ENCODE measurements at places on chromosomes 12 and 14.

DNA sequence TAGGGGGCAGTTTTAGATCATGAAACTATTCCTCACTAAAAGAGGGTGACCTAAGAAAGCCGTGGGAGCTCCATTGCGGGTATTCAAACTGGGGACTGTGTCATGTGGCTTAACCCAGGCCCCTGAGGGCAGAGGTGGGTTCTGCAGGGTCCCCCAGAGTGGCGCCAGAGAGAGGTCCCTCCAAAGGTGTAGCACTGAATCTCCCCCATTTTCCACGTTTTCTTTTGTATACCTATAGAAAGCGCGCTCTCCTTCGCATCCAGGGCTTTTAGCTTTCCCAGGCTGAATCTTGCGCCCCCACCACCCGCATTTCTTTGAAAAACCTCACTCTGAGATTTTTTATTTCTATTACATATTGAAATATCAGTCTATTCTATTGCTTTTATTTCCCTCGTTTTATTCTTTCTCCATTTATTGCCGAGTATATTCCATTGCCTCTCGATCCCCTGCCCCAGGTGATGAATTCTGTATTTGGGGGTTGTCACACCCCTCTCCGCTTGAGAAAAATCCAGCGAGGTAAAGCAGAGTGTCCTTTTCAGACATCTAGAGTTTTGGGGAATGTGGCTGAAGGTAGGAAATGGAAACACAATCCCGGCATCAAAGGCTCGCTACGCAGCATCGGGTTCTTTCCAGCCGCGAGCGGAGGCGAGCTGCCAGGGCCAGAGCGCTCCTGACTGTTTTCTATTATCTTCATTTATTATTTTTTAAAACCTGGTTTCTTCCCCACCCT, 870 bp upstream of the HOXC13 start:
- no peak for DNase-seq

DNA sequence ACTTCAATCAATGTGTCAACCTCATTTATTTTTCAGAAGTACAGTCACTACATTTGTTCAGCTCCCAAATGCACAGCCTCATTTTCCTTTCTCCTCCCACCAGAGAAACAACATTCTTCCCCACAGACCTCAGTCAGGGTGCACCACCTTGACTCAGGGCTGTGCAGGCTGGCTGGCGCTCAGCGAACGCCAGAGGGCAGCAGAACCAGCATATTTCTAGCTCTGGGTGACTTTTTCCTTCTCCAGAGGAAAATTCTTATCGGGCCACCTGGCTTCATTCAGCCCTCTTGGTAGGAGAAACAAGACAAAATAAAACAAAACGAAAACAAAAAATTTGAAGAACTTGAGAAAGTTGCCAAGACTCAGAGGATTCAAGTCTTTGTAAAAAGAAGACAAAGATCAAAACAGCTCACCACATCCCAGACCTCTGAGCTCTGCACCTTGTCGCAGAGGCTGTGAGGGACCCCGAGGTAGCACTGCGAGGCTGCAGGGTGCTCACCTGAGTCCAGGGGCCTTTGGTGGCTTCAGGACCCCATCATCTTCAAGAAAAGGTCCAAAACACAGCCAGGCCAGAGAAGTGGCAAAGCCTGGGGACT, 33.7 kb downstream of the PAH start:
- DNase-seq: peak; percentile 32

- no peak for DNase-seq
These were observed 55.4 kb downstream of the ASCL1 start for GRCh38 chr12:103012884-103013283.

- DNase-seq: no peak
These were observed 245.3 kb downstream of the ZFP36L1 start for GRCh38 chr14:68547305-68548193.

GRCh38 chr12:51108136-51108535, 24.7 kb upstream of the CSRNP2 start:
- no peak for DNase-seq

DNA sequence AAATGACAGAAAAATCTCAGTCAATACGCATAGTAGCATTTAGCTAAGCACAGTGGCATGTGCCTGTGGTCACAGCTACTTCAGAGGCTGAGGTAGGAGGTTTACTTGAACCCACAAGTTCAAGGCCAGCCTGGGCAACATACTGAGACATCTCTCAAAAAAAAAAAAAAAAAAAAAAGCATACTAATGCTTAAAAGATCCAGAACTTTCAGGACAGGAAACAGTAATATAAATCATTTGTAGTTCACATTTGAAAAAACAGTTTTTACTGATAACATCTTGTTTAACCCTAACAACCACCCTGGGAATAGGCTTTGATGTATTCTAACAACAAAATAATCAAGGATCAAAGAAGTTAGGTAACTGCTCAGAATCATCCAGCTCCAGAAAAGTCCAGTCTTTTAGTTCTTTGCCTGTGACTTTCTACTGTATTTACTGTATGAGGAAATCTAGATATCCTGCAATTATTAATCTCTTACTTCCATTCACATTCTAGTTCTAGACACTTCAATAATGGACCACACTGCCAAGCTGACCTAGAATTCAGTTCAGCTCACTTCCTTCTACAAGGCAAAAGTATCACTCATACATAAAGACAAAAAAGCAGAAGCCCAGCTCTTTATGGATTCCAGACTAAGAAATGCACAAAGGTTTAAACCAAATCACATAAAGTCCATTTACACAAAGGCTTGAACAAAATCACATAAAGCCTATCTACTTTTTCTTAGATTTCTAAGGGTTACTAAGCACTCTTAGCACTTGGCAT, 28.5 kb downstream of the PAWR start:
- DNase-seq: no peak

DNA sequence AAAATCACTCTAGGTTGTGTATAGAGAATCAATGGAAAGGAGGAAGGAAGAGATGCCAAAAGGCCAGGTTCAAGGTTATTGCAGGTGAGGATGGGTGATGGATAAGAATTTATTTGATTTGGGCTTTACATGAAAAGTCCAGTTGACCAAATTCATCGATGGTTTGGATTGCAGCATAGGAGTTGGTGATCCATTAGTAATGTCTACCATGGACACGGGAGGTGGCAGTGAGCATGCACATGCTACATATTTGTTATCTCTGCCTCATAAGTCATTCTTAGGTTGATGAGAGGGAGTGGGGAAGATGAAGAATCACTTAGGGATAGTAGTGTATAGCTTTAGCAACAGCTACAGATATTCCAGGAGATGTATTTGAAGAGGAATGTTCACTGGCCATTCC, 211.4 kb downstream of the PHETA1 start:
- no peak for DNase-seq

DNA sequence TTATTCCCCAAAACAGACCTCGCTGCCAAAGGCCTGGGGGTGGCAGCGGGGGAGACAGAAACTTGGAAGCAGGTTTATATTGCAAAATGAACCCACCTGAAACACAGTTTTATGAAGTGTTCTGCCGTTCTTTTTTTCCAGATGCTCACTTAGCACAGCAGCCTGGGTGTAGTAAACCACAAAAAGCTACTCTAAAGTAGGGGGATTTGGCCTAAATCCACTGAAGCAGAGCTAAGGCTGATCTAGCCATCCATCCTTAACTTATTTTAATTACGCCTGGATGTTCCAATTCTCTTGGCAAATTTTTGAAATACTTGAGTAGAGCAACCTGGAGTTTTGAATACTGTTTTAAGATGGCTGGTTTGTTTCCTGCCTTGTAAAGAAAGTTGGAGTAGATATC, 121.2 kb downstream of the GPR135 start:
- no peak for DNase-seq

DNA sequence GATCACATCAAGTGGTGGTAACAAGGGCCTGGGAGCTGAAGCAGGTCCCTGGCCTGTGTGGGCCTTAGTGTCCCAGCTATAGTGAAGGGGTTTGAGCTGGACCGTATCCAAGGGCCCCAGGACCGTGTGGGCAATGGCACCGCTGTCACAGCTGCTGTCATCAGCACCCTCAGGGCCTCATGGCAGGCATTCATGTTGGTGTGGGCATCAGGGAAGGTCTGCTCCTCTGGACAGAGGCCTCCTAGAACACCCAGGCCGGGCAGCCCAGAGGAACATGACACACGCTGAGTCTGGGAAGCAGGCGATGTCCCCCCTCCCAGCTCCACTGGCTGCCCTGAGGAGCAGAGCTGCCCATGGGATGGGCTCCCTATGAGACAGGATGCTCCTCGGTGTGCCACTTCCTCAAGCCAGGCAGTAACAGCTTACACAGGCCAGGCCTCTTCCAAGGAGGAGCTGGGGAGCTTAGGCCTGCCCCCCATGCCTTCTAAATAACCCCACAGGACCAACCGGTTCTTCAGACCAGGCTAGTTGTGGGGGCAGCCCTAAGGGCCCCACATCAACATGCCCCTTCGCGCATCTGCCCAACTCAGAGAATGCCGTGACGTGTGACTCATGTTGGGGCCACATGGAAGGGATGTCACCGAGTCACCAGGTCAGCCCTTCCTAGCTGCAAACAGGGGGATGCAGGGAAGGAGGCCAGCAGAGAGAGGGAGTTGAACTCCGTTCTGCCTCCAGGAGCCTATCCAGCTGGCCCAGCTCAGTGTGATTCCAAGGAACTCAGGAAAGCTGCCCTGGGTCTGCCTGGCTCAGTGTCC, 80.4 kb downstream of the PITPNM2 start:
- DNase-seq: no peak

DNA sequence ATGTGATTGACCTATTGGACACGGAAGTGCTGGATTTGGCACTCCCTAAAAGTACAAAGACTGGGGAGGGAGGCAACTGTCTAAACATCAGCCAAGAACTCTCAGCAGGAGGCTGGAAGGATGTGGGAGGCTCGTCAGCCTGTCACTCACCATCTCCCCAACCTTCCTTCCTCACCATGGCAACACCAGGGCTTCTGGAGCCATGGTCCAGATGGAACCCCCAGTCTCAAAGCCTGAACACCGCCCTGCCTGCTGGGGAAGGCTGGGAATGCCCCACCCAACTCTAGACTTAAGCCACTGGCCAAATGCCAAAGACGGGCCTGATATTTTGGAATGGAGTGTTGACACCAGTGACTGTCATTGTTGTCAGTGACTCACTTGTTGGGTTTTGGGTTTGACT, 55.3 kb downstream of the GALNT16 start:
- no peak for DNase-seq

GRCh38 chr14:48430805-48431204, 755.4 kb upstream of the MDGA2 start:
- no peak for DNase-seq

GRCh38 chr14:100567009-100567876, 20.0 kb downstream of the BEGAIN start:
- DNase-seq: no peak

DNA sequence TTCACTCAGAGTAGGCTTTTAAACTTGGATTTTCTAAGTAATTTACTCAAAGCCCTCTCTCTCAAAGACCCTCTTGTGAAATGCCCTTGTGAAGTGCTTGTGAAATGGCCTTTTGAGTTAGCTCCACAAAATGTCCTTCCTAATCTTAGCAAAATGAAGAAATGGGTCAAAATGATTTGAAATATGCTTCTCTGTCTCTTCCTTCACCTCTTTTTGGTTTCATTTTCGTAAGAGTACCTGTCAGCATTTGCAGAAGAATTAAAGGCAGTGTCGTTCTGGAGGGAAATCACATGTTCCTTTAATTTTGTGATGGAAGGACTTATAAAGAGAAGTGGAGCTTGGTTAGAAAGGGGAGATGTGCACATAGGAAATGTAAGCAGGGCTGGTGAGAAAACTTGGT, 93.7 kb downstream of the HMGA2 start:
- no peak for DNase-seq

- DNase-seq: no peak
These were observed 341.2 kb downstream of the NPAS3 start for GRCh38 chr14:33279865-33280264.

- DNase-seq: no peak
These were observed 247.3 kb upstream of the FKBP4 start for GRCh38 chr12:2547273-2548044.

DNA sequence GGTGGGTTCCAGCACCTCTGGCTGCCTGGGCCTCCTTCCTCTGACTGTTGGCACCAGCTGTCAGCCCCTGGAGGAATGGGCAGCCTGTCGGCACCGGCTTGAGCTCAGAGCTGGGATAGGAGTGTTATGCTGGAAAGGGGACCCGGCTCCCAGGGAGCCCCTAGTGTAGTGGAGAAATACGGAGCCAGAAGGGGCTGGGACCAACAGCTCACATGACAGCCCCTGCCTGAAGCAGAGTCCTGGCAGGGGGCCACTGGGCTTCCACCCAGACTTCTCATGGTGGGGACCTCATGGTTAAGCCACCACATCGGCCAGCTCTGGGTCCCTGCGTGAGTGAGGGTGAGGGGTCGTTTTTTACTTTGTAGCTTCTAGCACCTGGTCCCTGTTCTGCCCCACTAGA, 174.5 kb downstream of the TSPAN9 start:
- DNase-seq: no peak

- no peak for DNase-seq
These were observed 41.1 kb downstream of the GLRX5 start for GRCh38 chr14:95575840-95576473.

- DNase-seq: no peak
These were observed 186.0 kb upstream of the HMGA2 start for GRCh38 chr12:65638324-65638723.

DNA sequence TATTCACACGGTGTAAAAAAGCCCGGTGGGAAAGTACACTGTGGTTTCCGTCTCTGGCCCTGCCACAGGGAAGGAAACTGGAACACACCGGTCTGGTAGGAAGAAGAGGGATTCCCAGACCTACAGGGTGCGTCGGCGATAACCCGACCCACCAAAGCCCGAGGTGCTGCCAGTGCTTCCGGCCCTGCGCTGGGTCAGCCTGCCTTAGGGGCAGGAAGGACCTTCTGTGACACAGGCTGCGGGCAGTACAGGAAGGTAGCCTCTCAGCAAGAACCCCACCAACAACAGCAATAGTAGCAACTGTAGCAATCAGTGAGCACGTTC, 169.5 kb upstream of the FKBP4 start:
- no peak for DNase-seq

DNA sequence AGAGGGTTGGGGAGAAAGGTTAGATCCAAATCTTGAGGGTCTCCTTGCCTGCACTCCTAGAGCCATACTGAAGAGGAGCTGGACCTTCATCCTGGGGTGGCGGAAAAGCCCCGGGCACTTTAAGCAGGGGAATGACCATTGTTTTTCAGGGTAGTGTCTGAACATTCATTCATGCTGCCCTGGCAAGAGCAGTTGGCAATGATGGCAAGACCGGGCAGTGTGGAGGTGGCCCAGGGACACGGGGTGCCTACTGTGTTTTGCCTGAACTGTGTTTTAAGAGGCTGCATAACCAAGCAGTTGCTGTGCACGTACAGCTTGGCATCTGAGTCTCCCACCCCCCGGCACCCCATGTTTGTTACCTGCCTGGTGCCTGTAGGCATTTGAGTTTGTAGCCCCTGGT, 14.7 kb downstream of the TPCN1 start:
- DNase-seq: no peak

- no peak for DNase-seq
These were observed 2.6 kb upstream of the C12orf76 start for GRCh38 chr12:110050927-110051326.

- DNase-seq: no peak
These were observed 8.8 kb upstream of the BAZ1A start for GRCh38 chr14:34883954-34884353.

DNA sequence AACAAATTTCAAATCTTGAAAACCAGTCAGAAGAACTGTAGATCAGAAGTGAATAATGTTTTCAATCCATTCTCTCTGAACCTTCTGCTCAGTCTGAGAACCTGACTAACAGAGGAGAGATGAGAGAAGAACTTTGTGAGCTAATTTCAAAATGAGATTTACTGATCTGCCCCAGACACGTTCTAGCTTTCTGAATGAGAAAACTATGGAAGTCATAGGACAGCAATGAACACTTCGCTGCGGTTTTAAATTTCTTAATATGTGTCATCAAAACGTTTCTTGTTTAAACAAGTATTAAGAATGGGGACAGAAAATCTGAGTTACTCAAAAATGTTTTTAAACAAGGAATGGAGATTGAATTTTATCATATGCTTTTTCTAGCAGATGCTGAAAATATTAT, 66.6 kb upstream of the FAR2 start:
- DNase-seq: no peak

Data from SHP77 treated with DMSO at 0.1 percent for 48 hours (cell line).